ENCODE measurements at places on chromosomes 16 and 17. TPM values are rescaled to one million over a fixed set of nuclear protein-coding genes. Genes with fewer than 3 reads are reported as not detected.

DNA sequence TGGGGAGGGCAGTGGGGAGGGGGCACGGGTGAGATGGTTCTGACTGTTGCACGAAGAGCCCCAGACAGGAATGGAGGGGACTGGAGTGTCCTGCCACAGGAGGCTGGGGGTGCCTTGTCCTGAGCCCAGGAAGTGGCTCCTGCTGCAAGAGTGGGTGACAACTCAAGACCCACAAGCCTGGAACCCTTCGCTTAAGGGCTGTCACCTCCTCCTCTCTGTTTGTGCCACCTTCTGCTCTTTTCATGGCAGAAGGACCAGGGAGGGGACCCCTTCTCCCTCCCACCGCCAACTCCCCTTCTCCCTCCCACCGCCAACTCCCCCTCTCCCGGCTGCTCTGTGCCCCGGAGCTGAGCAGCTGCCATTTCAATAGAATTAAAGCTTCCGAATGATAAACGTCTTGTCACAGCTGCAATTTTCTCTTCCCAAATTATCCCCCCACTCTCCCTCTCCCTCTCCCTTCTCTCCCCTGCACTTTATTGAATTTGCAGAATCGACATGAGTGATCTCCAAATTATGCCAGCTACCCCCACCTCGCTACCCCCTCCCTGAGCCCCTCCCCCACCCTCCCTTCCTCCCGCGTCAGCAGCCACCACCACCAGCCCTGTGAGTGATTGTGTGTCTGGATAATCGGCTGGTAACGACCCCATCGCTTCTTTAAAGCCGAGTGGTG, 13.7 kb downstream of the GJD3 start:
- no peak for DNase-seq

DNA sequence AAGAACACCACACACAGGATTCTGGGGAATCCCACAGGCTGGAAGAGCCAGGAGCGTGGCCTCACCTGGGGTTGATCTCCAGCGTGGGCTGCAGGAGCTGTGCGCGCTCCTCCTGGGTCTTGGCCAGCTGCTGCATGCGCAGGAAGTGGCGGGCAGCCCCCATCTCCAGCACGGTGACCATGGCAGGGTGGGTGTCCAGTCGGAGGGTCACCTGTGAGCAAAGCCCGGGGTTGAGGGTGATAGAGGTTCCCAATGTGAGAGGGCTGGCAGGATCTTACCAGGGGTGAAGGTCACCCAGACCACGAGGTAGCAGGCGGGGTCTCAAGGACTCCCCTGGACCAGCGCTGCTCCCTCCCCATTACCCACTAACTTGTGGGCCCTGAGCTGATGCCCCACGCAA, 7.4 kb downstream of the DNASE1 start:
- DNase-seq, result no peak

The NPIPB2 gene
- polyA plus RNA-seq, result 0.65 TPM

The SMPD3 gene
- 1.1 TPM for polyA plus RNA-seq

The QRICH2 gene
- polyA plus RNA-seq, result 5.9 TPM
